ENCODE measurements at places on chromosomes 3 and 15.
A peak's percentile ranks its signal among the peaks of the same experiment; 100 is the strongest.

GRCh38 chr3:41693799-41694198 lies 268.1 kb downstream of the ULK4 start:
- no peak for DNase-seq

- DNase-seq, result no peak
These were observed 96.7 kb downstream of the IL5RA start for GRCh38 chr3:3013317-3014052.

- peak; percentile 15 for DNase-seq
These were observed 12.5 kb upstream of the RPS27L start for GRCh38 chr15:63169788-63170187.

- no peak for DNase-seq
These were observed 39.9 kb downstream of the AMOTL2 start for GRCh38 chr3:134334231-134334900.

DNA sequence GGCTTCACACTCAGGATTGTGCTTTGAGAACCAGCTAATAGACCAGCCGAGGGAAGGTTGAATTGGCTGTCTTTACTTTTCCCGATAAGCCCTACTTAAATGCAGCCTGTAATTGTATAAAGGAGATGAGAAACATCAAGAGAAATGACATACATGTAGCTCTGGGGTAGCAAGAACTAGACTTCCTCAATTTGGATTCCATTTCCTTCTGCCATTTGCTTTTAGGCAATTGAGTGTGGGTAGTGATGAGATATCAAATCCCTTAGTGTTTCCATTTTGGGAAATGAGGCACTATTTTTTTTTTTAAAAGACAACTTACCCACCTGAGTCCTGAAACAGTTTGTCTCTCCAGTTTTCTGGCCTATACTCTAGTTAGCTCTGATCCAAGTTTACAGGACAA lies 2.2 kb downstream of the INAFM2 start:
- no peak for DNase-seq

GRCh38 chr15:68335251-68335650 lies 57.7 kb downstream of the FEM1B start:
- DNase-seq, result no peak

DNA sequence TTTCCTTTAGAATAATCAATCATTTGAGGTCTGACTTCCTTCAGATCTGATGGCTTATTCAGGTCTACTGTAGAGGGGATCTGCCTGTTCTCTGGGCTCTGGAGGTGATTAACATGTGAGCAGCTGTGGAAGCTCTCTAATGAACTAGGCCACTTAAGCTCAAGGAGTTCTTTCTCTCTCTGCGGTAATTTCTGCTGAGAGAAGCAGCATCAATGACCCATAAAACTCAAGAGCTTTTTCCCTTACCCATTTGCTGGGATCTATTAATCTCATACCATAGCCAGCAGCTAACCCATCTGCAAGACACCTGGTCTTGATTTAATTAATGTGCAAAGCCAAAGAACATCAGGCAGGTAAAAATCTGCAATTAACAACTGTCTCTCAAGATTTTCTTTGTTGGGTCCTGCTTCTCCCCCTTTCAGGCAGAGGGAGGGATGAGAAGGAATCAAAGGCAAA lies 73.2 kb upstream of the DLG1 start:
- no peak for DNase-seq

DNA sequence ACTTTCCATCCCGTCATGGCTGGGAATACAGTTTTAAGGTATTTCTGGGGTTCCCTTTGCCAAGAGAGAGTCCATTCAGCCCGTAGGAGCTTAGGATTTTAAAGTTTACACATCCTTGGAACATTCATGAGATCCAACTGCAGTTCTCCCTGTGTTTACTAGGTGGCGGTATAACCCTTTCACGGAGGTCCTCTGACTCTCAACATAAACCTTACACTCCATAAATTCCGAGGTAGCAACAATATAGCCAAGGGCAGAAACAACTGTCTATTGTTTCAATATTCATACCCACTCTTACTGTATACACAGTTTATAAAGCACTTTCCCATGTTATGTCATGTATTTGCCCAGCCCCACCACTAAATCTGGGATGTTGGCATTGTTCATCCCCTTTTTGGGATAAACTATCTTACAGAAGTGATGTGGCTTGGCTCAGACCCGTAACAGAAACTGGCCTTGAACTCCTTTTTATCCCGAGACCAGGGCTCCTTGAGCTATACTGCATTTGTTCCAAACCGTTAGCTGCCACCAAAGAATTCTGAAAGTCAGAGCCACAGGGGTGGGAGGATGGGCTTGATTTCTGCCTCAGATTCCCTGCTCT lies 69.2 kb upstream of the COL6A5 start:
- DNase-seq, result no peak

GRCh38 chr3:73258057-73258456 lies 196.6 kb downstream of the EBLN2 start:
- DNase-seq, result no peak

- DNase-seq, result no peak
These were observed 21.8 kb downstream of the GREM1 start for GRCh38 chr15:32739522-32740063.

DNA sequence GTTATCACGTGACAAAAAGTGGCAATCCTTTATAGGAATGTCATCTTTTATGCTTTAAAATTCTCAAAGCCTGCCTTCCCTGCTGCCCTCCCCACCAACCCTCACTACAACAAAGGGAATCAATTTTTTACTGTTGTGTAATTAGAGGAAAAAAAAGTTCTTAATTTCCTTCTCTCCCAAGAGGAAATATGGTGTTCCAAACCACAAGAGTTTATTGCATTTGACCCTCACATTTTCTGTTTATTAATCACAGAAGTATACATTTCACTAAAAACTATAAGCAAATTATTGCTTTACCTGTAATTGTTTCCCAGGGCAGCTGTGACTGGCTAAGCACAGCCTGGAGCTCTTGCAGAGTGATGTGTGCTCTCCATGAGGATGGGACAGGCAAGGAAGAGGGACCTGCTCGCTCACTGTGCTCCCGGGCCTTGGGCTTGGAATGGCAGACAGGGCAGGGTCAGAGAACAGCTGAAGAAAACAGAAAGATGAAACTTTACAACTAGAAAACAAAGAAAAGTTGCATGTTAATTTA lies 31.3 kb upstream of the ATP10A start:
- no peak for DNase-seq

DNA sequence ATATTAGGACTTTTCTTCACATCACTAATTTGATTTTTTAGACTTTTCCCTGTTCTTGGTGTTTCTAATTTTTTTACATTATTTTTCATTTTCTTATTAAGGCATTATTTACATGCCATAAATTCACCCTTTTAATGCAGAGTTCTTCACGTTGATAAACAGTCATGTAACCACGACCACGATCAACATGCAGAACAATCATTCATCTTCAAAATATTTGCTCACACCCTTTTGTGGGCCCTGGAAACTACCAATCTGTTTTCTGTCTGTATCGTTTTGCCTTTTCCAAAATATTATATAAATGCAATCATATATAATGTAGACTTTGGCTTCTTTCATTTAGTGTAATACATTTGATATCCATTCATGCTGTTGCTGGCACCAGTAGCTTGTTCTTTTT lies 48.7 kb downstream of the ARRDC4 start:
- no peak for DNase-seq

DNA sequence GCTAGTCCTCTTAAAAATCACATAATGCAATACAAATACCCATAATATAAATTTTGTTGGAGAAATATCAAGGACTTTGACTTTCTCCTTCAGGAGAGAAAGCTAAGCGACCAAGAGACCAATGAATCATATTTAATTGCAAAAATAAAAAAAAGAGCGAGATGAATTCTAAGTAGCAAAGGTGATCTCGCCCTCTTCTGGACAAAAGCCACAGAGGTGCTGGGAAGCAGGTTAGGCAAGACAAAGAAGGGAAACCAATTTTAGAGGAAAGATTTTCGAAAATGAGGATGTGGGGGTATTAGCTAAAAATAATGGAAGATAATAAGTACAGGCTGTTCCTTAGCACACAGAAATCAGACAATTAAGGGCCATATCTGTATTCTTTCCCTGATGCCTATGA lies 111.4 kb upstream of the PLAAT1 start:
- DNase-seq, result no peak

DNA sequence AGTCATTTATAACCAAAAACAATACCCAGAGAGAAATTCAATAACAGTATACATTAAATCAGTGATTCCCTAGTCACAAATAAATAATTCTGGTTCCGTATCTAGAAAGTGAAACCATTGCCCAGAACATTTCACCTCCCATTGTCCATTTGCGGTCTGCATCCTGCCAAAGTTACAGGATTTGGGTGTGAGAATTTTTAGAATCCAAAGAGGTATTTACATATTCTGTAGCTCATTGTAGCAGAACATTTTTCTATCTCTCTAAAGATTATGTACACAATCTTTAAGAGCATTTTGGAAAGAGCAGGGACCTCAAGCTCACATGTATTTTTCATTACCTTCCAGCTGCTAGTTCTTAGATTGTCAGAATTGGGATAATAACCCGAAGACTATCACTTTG lies 261.6 kb downstream of the CHL1 start:
- DNase-seq, result no peak

GRCh38 chr3:170560296-170560695 lies 25.6 kb downstream of the SLC7A14 start:
- DNase-seq, result no peak

Data from amygdala (tissue), 56 donors.